ENCODE measurements at places on chromosomes 2 and 18.
A peak's percentile ranks its signal among the peaks of the same experiment; 100 is the strongest.

DNA sequence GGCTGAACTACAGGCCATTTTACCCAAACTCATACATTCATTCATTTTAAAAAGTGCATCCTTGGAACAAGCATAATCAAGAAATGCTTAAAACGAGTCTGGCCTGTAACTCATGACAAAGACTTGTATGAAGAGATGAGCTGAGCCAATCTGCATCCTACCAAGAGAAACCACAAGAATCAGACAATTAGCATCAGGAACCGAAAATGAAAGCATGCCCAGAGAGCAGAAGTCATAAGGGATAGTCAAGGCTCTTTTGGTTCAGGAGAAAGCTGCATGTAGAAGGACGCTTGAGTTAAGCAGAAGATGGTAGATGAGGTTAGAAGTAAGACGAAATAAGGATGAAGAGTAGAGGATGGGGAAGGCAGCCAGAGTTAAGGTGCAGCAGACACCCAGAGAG is 137.0 kb upstream of the CTNNA2 start:
- DNase-seq, result no peak

GRCh38 chr2:204401114-204401513 is 144.2 kb upstream of the PARD3B start:
- no peak for DNase-seq

DNA sequence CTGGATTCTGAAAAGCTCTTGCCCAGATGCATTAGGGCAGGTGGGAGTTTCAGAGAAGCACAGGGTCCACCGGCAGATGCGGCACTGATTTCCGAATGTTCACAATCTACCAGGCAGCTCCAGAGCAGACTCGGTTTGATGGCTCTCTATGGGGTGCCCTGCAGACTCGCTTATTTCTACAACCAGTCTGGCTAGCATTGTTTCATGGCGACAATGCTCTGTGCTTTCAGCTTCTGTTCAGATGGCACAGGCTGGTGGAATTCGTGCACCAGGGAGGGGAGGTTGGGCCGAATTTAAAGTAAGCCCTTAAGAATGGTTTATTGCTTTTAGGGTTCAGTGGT is 9.9 kb downstream of the MYT1L start:
- DNase-seq, result no peak

GRCh38 chr2:8479298-8479697 is 202.6 kb upstream of the ID2 start:
- peak; percentile 47 for DNase-seq

GRCh38 chr2:230933521-230934180 is 8.6 kb upstream of the GPR55 start:
- no peak for DNase-seq
